IMR-90 (cell line): ENCODE measurements at places on chromosomes 1 and 21. TPM values are rescaled to one million over a fixed set of nuclear protein-coding genes. Genes with fewer than 3 reads are reported as not detected.
A peak's percentile ranks its signal among the peaks of the same experiment; 100 is the strongest.

DNA sequence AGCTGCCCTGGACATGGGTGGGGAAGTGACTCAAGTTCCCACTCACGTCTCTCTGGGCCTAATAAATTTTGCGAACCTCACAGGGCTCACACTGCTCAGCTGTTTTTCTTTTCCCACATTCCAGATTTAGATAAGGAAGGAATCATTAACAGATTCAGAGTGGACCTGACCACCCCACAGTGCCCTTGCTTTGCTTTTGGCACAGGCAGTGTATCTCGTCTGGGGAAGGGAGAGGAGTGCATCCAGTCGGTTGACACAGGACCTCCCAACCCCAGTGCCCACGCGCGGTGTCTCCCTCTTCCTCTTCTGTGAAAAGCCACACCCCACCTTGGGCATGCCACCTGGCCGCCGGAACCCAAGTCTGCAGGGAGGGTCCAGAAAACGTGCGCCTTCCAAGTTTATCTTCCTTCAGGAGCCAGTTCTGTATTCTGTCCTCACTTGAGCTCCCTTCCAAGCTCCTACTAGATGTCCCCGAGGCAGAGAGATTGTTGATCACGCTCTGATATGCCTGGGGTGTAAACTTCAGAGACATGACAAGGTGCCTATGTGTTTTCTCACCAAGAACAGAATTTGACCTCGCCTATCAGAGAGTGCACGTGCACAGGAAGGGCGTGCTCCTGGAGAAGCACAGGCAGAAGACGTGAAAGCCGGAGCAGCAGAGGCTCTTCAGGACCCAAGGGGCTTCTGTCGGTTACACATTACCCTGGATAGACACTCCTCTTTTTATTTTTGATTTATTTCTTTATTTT is 9.5 kb upstream of the SLC2A5 start:
- no peak for DNase-seq

DNA sequence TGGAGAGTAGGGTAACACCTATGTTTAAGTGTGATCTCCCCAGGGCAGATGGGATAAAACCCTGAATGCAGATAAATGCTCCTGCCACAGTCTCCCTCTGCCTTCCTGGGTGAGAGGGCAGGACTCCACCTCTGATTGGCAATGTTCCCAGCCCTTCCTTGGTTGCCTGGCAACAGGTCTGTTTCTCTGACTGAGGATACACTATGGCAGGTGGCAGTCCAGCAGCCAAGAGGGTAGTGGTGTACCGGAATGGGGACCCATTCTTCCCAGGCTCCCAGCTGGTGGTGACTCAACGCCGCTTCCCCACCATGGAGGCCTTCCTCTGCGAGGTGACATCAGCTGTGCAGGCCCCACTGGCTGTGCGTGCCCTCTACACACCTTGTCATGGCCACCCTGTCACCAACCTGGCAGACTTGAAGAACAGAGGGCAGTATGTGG is at the start of gene DCDC2B:
DCDC2B (plus strand) TSS at position 199 of the 438 bp plus-strand sequence; CDS start at position 204, 5 bp downstream.
- DNase-seq: peak; percentile 37

DNA sequence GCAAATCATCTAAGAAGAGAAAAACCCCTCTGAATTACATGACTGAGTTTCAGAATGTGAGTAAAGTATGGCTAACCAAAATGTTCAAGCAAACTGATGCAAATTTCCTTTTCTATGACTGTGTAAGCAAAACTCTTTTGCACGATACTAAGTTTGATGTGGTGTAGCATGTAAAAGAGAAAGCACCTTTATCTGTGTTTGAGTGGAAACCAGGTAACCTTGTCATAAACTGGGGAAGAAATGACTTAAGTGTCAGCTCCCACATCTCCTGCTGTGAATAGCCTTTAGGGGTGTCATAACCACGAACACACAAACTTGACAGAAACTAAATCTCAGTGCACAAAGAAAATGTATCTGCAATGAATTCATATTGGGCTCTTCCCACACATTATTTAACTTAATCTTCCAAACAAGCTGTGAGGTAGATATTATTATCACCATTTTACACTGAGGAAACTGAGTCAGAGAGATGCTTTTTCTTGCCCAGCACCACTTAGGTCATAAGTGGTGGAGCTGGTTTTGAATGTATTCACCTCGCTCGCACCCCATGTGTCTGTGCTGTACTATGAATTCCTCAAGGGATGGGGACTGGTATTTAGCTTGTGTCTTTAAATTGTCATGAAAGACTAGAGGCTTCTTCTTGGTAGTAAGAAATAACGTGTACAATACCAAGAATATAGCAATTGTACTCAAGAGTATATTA is 32.9 kb upstream of the IL12RB2 start:
- DNase-seq: no peak

DNA sequence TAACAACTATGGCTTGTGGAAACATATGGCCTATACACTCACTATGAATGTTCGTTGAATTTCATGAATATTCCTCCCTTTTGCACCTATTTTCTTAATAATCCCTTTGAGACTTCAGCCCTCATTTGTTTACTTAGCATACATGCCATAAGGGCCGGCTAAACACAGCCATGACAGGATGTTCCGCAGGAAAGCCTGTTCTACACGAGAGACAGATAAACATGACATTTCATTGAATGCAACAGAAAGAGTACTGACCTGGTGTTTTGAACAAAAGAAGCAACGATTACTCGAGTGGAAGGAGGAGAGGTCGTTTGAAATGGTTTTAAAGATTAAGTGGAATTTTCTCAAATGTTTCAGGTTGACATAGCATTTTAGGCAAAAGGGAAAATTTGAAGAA is 459.5 kb upstream of the CXADR start:
- DNase-seq: no peak

DNA sequence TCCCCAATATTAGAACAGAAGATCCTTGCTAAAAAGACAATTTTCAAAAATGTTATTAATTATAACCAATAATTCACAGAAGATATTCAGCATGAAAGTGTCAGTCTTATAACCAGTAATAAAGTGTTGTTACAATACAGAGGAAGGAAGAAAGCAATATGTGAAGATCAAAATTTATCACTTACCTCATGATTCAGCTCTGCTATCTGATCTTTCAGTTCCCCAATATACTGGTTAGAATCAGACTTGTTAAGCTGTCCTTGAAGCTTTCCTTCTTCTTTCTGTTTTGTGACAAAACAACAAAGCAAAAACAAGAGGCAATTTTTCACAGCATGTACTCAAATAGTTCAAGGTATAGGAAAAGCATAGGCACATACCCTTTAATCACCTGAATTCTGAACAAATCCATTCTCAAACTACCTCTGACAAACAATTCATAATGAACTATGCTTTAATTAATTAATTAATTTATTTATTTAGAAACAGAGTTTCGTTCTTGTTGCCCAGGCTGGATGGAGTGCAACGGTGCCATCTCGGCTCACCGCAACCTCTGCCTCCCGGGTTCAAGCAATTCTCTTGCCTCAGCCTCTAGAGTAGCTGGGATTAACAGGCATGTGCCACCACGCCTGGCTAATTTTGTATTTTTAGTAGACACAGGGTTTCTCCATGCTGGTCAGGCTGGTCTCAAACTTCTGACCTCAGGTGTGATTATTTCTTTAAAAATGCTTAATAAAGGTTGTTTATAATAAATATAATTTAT is 76.9 kb upstream of the GFI1 start:
- no peak for DNase-seq

DNA sequence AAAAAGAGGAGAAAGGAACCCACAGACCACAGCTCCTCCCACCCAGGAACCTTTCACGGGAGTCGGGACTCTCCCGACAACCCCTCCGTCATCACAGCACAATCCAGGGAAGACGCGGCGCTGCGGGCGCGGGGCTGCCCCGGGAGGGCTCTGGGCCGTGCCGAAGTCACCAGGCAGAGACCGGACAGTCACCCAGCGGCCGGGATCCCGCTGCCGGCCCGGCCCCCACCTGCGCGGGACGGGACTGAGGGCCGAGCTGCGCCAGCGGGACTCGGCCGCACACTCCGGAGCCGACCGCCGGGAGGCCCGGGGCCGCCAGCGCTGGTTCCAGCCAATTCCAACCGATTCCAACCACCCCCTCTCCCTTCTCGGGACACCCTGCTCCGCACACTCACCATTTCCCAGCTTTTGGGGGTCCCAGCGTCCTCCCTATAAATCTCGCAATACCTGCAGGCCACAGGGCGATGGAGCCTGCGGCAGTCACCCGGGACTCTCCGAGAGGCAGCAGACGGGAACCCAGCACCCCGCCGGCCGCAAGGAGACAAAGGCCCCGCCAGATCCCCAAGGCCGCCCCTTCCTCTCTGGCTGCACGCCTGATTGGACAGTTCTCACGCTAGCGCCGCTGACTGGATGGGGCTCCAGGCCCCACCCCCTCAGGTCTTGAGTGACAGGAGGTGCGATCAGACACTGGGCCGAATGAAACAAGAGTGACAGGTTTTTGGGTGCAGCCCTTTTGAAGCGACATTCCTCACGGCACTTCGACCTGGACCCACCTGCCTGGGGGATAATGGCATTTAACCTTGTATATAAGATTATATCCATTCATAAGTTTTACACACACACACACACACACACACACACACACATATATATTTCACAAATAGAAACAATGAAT is at the start of gene ZNF695:
ZNF695 (minus strand) TSS at position 547 of the 895 bp plus-strand sequence; CDS start at position 398, 149 bp downstream.
- peak; percentile 90 for DNase-seq

GRCh38 chr21:14086553-14086952 is 124.2 kb downstream of the LIPI start:
- no peak for DNase-seq

The PCSK9 gene
- under 0.01 TPM in 2 replicates for total RNA-seq

The MOB3C gene
- 6.4 and 7.3 TPM in 2 replicates for total RNA-seq

The COL9A2 gene
- total RNA-seq: 0.56 and 0.90 TPM in 2 replicates
